ENCODE measurements at places on chromosomes 2 and 18.

DNA sequence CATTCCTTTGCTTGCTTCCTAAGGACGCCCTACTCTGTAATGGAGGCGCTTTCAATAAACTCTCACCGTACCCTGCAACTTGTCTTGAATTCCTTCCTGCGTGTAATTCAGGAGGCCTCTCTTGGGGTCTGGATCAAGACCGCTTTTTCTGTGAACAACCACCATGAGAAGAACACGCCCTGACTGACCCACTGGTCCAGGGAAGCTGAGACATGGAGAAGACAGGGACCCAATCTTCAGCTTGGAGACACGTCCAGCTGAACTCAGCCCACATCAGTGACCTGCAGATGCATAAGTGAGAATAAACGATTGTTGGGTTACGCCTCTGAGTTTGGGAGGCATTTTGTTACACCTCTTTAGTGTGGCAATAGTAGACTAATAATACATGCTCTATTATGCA lies 7.8 kb upstream of the NARS1 start:
- no peak for DNase-seq

DNA sequence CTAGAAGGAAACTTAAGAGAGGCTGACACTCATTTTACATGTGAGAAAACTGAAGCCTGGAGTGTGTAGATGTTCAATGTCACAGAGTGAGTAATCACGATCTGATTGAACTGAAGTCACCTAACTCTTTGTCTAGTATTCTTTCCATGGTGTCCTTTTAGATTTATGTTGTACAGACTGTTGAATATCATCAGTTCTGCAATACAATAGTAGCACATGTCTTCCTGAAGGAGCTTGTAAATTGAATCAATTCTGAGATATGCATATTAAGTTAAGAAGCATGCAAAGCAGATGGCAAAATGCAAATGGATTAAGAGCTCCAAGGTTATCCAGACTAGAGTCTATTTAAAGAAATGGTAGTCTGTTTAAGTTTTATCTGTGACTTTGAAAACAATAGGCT lies 484.9 kb upstream of the CRIM1 start:
- DNase-seq, result no peak

GRCh38 chr2:143473820-143474219 lies 344.6 kb downstream of the ARHGAP15 start:
- DNase-seq, result no peak

DNA sequence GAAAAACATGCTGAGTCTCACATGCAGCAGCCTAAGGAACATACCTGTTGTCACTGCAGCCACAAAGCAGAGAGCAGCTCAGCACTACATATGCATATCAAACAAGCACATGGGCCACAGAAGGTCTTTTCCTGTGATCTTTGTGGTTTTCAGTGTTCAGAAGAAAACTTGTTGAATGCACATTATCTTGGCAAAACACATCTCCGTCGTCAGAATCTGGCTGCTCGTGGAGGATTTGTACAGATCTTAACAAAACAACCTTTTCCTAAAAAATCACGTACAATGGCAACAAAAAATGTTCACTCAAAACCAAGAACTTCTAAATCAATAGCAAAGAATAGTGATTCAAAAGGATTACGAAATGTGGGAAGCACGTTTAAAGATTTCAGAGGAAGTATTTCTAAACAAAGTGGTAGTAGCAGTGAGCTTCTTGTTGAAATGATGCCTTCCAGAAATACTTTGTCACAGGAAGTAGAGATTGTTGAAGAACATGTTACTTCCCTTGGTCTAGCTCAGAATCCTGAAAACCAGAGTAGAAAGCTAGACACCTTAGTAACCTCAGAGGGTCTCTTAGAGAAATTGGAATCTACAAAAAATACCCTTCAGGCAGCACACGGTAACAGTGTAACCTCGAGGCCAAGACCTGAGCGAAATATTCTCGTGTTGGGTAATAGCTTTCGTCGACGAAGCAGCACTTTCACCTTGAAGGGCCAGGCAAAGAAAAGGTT lies 34.1 kb downstream of the ZNF407 start:
- DNase-seq, result no peak
